Pulmonary artery endothelial cell (primary cell): ENCODE measurements at places on chromosomes 3 and 15. TPM values are rescaled to one million over a fixed set of nuclear protein-coding genes. Genes with fewer than 3 reads are reported as not detected.

The CPN2 gene
- not detected in 2 replicates for total RNA-seq

DNA sequence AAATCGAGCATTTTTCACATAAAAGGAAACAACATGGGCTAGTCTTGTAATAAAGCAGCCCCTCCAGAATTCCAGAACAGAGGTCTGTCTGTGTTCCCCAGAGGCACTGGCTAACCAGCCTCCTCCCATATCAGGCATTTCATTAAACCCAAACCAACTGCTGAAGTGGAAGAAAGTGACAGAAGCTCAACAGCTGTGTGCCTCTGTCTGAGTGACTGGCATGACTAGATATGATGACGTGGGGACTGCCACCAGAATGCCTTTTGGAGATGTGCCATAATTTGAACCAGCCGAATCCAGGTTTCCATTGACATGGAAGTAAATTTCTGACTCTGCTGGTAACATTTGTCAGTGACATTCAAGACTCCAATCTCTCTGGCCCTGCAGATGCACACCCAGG lies 8.7 kb downstream of the LIMD1 start:
- no peak for DNase-seq

DNA sequence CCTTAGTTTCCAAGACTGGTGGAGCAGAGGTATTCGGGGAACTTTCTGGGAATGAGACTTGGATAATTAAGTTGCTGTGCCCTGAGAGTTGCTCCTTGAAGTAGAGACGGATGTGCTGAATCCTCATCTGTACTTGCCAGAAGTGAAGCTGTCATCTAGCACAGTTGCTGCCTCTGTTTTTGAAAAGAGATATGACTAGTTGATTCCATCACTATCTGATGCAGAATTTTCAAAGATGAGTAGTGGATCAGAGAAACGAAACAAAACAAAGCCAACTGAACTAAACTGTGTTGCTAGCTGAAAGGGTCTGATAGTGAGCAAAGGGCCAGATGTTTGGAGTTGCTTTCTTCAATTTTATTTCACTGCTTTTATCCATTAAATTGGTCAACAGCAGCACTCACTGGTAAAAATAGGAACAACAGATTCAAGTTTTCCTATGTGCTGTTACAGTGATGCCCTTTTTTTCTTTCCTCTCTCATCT lies 52.7 kb downstream of the MITF start:
- DNase-seq = no peak

The GPR149 gene
- total RNA-seq = not detected in 2 replicates

GRCh38 chr15:45495588-45495987 lies 27.0 kb downstream of the SLC30A4 start:
- no peak for DNase-seq

The PLCB2 gene
- 0.56 and 7.1 TPM in 2 replicates for total RNA-seq

DNA sequence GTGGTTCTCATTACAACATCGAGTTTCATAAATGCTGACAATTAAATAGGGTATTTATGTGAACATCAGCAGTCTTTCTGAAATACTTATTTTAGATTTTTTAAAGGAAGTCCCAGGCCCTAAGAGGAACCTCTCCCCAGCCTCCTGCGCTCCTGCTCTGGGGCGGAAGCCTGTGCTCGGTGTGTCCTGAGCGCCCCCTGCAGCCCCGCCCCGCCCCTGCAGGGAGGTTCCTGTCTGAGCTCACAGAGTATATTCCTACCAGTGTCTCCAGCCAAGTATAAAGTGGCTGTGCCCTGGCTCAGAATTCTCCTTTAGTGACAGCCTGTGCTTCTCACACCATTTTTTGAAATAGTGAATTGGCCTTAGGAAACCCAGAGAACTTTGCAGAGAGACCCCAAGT lies 567.9 kb downstream of the GOLGA6L6 start:
- DNase-seq = no peak

GRCh38 chr15:66740802-66741201 lies 38.8 kb downstream of the SMAD6 start:
- DNase-seq = no peak

The EFL1 gene
- total RNA-seq = 30.3 and 32.5 TPM in 2 replicates

DNA sequence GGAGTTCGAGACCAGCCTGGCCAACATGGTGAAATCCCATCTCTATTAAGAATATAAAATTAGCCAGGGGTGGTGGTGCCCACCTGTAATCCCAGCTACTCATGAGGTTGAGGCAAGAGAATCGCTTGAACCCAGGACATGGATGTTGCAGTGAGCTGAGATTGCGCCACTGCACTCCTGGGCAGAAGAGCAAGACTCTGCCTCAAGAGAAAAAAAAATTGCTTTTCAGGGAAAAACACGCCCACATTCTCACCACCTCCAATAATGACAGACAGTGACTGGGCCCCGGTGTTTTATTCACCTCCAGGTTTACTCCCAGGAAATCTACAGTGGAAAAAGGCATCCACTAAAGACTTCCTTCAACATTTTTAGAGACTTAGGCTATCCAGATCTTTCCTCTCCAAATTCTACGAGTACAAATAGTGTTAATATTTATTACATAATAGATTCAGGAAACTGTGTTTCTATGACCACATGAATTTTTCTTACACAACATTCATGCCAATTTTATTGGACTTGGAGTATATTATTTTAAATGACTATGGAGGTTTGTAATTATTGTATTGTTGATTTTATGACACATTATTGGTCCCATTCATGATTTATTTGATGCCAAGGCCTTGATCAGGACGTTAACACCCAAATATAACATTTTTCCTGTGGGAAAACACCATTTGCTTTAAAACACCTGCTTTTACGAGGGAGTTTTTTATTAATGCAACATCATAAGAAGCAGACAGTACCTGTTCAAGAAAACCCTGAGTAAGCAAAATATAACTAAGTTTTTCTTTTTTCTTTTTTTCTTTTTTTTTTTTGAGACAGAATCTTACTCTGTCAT lies 26.6 kb downstream of the IGF2BP2 start:
- DNase-seq = no peak

DNA sequence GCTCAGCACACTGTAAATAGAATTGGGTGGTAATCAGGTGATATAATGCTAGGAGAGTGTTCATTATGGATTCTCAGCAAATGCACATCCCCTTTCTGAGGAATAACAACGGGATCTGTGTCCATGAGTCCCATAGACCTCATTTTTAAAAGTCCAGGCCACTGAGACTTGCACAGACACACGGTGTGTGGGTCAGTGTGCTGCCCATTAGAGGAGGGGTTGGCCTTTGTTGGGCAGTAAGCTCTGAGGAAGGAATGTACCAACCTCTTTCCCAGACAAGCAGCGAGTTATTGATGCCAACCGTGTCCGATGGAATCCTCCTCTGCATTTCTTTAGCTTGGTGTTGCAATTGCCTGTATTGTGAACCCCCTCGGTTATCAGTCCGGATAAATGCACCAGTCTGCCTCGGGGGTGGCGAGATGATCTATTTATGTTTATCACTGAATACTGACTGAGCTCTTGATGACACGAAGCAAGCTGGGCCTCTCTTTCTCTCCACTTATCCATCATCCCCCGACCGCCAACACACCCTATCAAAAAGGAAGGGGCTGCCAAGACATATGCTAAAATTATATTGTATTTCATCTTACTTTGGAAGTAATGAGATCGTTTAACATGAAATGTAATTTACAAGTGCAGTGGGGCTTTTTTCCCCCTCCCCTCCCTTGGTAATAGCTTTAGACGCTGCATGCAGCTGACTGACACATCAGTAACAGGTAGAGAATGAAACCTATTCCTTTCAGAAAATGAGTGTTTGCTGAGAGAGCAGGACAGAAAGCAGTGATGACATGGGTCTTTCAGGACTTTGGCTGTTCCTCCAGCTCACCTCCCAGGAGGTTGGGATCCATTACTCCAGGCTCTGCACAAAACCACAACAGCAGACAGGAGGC lies 126.6 kb upstream of the ST8SIA2 start:
- no peak for DNase-seq

The ZNF660 gene
- total RNA-seq = 0.59 and 2.4 TPM in 2 replicates

- DNase-seq = no peak
Observed at GRCh38 chr3:68984011-68984530, 29.4 kb downstream of the EOGT start.

GRCh38 chr3:159200176-159200575 lies 398.3 kb downstream of the MFSD1 start:
- no peak for DNase-seq

- DNase-seq = no peak
Observed at GRCh38 chr3:173044998-173045397, 96.0 kb downstream of the SPATA16 start.

DNA sequence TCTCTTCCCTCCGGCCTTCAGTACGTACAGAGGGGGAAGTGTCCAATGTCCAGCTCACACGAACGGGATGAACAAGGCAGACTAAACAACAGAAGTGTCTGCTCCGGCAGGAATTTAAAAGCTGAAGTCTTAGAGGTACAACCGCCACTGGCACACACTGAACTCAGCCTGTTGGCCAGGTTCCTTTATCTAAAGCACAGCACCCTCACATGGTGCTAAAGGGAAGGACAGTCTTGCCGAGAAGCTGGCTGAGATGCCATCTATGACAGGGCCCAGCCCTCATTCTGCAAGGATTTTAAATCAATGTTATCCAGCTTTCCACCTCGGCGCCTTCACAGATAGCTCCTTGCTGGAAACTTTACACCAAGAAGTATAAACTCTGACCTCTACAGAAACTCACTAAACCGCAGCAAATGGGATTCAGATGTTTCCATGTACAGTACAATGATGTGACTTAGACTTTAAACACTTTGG lies 2.8 kb downstream of the ADAMTS17 start:
- DNase-seq = peak; percentile 8

The SYNPR gene
- not detected in 2 replicates for total RNA-seq

- DNase-seq = no peak
Observed at GRCh38 chr3:187987187-187987586, 166.8 kb upstream of the LPP start.

The CHRNA3 gene
- not detected in 2 replicates for total RNA-seq

GRCh38 chr3:151625586-151625985 lies 108.1 kb upstream of the AADACL2 start:
- no peak for DNase-seq

DNA sequence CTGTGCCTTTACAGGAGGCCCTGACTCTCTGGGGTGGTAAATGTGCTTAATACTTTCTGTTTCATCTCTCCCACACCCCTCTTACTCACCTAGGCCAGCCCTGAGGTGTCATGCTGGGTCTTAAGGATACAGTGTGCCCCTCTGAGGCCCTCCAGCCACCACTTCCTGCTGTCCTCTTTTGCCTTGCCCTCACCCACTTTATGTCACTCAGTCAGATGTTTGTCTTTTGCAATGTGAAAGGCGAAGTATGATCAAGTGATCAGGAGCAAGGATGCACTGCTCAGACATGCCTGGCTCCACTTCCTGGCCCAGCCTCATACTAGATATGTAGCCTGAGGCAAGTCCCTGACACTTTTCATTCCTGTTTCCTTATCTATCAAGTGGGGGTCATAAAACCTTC lies 339.0 kb upstream of the NR2E3 start:
- DNase-seq = no peak

- no peak for DNase-seq
Observed at GRCh38 chr3:148367756-148368155, 329.9 kb upstream of the AGTR1 start.

- no peak for DNase-seq
Observed at GRCh38 chr3:102727340-102727739, 292.5 kb downstream of the ZPLD1 start.

DNA sequence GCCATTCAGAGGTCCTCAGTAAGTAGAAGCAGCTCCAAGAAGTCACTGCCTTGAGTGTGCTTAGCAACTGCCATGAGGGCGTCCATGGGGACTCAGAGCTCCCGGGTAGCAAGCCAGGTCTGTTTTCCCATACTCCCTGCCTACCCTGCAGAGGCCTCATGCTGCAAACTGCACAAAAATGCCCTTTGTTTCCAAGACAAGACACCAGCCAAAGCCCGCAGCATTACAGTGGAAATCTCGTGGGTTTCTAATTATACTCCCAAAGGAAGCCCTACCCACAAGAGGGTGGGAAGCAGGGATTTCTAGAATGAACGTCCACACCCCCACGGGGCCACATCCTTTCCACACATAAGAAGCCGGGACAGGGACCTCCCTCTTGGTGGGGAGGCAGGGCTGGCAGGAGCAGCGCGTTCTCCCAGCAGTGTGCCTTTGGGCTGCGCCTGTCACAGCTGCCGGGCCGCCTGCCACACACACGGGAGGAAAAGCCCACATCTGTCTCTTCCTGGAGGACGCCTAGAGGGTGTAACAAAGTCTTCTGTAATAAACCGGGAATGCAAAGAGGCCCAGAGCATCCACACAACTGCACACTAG lies 31.1 kb downstream of the FAM174B start:
- DNase-seq = no peak

DNA sequence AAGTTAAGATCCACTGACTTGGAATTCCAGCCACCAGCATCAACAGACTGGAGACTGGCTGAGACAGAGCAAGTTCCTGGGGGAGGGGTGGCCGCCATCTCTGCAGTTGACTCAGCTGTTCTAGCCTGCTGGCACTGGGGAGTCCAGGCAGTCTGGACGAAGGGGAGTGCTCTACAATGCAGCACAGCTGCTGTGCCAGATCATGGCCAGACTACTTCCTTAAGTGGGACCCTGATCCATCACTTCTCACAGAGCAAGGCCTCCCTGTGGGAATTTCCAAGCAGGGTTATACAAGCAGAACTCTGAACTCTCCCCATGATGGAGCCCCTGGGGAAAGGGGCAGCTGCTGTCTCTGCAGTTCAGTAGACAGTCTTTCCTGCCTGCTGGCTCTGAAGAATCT lies 35.2 kb downstream of the PYGO1 start:
- DNase-seq = no peak

DNA sequence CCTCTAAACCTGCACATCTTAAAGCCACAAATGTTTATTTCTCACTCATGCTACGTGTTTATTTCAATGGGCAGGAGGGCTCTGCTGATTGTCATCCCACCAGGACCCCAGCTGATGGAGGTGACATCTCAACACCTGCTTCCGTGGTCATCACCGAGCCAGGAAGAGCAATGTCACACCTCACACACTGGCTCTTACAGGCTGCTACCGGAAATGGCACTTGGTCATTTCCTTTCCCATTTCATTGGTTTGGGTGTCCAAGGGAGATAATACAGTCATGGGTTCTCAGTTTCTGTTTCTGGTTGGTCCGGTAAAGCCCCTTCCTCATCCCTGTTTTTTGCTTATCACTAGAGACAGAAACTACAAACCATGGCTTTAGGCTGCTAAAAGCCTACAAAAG lies 41.9 kb downstream of the ABHD2 start:
- no peak for DNase-seq

The CADPS gene
- not detected in 2 replicates for total RNA-seq

The EPHB3 gene
- total RNA-seq = not detected in 2 replicates

DNA sequence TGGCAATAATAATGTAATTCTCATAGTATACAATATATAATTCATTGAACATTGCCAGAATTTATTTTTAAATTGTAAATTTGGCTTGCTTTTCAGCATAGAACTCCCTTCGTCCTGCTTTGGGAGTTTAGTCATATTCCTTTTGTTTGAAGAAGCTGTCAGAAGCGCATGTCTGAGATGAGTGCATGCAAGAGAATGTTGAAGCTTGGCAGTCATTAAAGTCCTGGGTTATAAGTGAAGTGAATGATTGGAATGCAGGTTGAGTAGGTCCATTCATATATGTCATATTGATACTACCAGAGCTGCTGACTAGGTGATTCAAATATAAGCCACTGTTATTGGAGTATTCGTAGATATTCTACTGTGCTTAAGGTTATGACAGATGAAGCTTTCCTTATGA lies 243.6 kb upstream of the MDFIC2 start:
- DNase-seq = no peak

GRCh38 chr3:126105691-126106187 lies 21.8 kb upstream of the SLC41A3 start:
- no peak for DNase-seq

- DNase-seq = no peak
Observed at GRCh38 chr3:17320266-17320665, 422.2 kb downstream of the TBC1D5 start.
